Stimulated activated CD4-positive, alpha-beta T cell treated with anti-CD3 and anti-CD28 coated beads, Interleukin-2, amount 100 ng/mL, for 48 hours (primary cell): ENCODE measurements at places on chromosomes 5 and 9.

- DNase-seq = no peak
Measured at GRCh38 chr9:98341157-98342097, 86.0 kb upstream of the TBC1D2 start.

DNA sequence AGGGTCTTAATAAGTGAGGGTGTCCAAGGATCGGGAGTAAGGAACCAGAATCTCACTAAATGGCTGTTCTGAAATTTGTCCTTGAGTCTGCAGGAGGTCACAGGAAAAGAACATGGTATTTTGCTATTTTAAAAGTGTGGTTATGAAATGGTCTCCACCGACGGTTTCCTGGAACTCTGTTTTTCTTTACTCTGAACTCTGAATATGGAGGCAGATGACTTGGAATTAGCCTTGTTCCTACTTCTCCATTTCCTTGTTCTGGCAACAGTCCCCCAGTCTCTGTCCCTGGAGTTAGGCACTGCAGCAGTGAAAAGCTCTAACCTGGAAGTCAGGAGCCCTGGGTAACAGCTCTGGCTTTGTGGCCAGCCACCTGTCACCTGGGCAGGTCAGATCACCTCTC is 46.6 kb upstream of the C5orf58 start:
- no peak for DNase-seq

- no peak for DNase-seq
Measured at GRCh38 chr9:75023846-75024245, 4.2 kb downstream of the CARNMT1 start.

DNA sequence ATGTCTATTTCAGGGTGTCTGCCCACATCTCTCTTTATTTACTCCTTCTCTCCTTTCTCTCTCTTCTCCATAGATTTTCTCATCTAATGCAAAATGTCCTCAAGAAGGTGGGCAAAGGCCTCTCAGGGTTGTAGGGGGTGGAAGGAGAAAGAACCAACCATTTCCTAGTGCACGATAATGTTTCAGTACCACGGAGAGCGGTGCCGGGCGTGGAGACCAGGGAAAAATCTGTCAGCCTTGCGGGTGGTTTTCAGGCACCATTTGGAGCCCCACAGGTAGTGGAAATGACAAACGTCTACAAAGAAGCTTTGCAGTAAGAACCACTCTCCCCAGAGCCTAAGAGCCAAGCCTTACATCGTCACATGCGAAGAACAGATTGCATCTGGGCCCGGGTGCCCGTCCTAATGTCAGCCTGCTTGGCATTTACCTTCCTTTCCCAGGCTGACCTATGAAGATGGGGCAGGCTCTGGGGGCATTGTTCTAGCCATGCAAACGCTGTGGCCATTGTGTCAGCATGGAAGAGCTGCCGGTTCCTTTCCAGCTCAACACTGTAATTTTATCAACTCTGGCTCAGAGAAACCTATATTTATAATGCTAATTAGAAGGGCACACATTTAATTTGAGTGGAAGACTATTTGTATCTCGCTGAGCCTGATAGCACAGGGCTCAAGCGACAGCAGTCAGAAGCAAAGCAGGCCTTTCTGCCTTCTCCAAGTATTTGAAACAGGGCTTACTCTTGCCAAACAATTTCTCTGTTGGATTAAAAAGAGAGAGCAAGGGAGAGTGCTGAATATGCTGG is 430.1 kb upstream of the WWC1 start:
- DNase-seq = no peak

DNA sequence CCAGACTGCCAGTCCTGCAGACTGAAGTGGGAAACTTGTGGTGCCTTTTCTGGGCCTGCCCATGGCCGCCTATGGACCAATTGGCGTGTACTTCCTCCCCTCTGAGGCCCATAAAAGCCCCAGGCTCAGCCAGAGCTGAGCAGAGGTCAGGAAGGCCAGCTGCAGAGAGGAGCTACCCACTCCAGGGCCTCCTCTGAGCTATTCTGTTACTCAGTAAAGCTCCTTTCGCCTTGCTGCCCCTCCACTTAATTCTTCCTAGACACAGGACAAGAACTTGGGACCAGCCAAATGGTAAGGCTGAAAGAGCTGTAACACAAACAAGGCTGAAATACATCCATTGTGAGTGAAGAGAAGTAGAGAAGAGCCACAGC is 106.4 kb downstream of the C9orf50 start:
- no peak for DNase-seq

DNA sequence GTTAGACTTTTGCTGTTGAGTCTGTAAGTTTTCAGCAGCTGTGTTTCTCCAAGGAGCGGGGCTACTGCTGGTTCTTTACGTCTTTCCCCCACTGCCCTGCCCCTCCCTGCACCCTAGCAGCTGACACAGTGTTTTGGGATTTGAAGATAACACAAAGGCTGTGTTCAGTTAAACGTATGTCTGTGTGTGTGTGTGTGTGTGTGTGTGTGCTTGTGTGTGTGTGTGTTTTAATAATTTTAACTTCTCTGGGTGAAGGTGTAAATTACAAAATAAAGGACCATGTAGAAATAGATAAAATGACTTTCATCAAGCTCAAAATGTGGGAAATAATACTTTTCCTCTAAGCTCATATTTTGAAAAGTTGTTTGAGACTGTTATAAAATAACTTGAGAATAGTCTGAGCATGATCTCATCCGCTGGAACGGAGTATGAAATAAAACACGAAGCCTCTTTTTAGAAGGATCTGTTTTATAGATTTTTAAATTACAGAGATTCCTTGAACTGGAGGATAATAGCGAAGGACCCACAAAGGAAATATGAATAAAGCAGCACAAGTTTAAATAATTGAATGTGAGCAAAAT is 10.9 kb downstream of the ABL1 start:
- no peak for DNase-seq

GRCh38 chr5:148730270-148730669 is 75.9 kb upstream of the HTR4 start:
- no peak for DNase-seq

DNA sequence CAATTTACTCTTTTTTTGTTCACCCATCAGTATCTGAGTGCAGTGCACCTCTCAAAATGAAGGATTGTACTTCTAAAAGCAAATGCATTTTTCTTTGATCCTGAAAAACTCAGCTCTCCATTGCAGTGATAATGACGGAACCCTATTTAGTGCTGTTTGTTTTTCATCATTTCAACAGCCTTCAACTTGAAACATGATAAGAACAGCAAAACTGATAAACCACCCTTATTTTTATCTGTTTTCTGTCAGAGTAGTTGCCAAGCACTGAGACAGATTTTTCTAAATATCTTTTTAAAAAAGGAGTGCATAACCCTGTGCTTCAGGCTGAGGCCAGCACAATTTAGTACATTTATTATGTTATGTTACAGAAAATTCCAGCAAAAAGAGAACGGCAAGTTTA is 549.8 kb upstream of the DMAC1 start:
- DNase-seq = no peak

DNA sequence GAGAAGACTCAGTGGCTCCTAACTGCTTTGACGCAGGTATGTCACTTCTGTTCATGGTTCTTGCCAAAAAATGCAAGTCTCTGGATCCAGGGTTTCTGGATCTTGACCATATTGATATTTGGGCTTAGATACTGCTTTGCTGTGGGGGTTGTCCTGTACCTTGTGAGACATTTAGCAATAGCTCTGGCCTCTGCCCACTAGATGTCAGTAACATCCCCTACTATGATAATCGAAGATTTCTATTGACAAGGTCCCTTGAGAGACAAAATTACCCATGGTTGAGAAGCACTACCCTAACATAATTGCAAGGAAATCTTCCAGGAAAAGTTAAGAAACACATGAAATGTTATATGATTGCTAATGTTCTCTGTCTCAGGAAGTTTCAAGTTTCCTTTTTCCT is 285.4 kb downstream of the TMEM232 start:
- DNase-seq = no peak

DNA sequence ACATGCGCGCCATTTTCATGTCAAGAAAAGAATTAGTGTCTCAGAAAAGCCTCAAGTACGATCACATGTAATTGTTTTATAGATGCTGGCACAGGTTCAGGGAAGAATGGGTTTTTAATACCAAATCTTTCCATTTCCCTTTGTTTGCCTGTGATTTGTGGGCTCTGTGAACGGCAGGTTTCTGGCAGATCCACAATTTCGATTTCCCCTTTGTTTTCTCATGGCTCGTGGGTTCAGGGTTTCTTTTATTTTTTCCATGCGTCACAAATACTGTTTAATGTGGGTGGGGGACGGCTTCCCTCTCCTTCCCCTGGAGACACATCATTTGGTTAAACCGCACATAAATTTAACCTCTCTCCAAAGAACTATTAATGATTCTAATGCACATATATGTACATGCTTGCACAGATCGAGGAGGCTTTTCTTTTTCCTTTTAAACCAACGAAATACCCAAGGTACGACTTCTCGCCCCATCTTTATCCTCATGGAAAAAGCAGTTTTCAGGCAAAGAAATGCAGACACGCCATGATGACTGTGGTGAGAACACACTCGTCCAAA is 195.9 kb downstream of the SLIT3 start:
- DNase-seq = no peak

- DNase-seq = no peak
Measured at GRCh38 chr9:86674487-86674886, 272.8 kb downstream of the GAS1 start.

GRCh38 chr9:107155244-107155817 is 127.7 kb upstream of the RAD23B start:
- DNase-seq = no peak

DNA sequence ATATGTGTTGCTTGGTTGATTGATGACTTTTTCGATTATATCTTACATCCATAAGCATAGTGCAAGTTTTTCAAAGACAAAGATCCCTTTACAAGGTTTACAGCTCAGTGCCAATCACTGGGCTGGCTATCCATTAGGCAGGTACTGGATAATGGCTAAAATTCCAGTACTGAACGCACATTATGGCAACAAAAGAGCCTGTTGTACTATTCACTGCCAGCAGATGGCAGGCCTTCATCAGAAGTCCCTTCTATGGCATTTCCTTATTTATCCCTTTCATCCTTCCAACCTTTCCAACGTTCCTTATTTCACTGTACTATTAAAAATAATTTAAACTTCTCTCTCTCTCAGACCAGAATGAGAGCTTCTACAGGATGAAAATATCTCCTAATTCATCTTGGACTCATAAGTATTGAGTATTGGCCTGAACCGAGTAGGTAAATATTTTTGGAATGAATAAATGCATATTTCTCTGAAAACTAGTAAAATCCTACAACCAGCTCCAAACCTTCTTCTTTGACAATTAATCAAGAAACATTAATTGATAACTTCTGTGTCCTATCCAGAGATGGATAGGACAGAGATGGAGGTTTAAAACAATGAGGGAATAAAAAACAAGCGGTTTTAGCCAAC is 6.7 kb upstream of the WNT8A start:
- peak; percentile 36 for DNase-seq

DNA sequence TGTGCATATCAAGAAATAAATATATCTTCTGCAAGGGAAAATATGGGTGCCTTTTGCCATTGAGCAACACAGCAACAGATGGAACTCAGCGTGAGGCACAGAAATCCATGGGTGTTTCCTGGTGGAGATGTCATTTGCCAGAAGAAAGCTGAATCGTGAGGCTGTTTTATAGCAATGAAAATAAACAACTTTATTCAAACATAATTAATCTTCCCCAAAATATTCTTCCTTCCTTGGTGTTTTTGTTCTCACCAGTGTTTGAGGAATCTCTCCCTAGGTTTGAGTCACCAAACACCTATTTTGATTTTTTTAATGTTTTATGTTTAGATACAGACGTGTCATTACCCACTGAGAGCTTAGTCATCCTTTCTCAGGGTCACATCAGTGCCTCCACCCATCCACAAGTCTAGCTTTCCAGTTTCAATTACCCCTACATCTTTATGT is 65.8 kb upstream of the PAPPA start:
- no peak for DNase-seq

GRCh38 chr5:88824892-88825583 is 57.9 kb downstream of the MEF2C start:
- no peak for DNase-seq

- no peak for DNase-seq
Measured at GRCh38 chr5:150181027-150181426, 8.8 kb upstream of the SLC6A7 start.

DNA sequence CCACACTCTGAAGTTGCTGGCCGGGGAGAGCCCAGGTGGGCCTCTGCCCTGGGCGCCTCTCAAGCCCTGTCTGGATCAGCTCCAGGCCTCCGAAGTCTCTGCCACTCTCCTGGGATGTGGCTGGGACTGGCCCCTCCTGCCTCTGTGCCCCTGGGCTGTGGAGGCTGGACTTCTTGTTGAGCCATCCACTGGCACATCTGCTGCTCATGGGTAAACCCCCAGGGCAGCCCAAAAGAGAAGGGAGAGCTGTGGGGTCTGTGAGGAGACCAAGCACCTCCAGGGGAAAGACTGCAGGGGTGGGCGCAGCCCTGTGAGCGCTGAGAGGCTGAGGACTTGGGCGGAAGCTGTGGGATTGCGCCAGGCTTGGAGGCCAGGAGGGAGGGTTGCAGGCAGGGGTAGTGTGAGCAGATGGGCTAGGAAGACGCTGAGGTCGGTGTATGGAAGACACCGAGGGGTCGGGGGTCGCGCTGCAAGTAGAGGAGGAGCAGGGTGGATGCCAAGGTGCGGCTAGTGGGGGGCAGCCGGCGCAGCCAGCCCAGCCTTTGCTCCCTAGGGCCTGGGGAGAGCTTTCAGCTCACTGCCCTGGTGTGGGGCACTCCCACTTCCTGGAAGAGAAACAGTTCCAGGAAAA is 118.1 kb downstream of the WNK2 start:
- no peak for DNase-seq

DNA sequence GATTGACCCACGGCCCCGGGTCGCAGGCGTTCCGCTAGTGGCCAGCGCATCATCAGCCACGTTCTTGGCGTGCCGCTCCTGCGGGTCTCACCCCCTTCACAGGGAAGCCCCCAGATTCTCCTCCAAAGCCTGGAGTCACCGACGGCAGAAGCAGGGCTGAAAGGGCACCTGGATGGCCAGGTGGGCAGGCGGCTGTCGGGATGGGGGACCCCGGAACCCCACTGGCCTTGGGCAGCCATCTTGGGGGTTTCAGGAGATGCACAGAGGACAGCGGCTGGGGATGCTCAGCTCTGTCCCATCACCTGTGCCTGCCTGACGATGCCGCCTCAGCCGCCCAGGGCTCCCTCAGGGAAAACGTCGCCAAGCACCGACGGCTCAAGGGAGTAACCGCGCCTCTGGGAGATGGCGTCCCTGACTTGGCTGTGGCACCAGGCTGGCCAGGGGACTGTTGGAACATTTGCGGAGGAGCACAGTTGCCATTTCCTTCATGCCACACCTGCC is 14.1 kb upstream of the SLC9A3 start:
- no peak for DNase-seq

- no peak for DNase-seq
Measured at GRCh38 chr9:110124439-110124838, 83.5 kb downstream of the C9orf152 start.

DNA sequence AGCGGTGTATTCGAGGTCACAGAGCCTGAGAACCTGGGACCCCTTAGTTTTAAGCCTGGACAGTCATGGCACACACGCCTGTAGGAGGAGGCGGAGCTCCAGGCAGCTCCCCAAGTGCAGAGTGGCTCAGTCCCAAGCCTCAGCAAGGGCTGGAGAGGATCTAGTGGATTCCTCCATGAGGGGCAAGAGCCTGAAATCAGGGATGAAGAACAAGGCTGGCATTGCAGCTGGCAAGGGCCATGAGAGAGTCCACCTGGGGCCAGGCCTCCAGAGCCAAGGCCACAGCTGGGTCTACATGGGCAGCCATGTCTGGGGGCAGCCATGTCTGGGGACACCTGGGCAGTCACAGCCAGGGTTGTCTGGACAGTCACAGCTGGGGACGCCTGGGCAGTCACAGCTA is 21.9 kb downstream of the ADAMTSL2 start:
- no peak for DNase-seq
